KBM-7 (cell line): ENCODE measurements at places on chromosomes 11 and 22.

DNA sequence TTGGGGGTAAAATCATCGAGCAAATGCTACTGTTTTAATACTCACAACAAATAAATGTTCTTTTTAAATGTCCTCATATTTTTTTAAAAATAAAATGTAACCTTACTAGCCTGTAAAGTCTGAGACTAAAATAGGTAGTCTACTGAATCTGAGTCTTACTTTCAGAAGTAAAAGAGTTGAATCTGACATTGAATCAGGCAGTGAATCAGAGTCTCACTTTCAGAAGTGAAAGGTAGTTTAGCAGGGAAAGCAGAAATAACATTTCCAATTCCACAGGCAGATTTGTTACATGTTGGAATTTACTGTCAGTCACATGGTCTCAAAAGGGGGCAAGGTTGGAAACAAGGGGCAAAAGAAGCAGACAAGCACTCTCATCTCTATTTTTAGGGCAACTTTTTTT, 143.0 kb downstream of the ELP4 start:
- no peak for DNase-seq

DNA sequence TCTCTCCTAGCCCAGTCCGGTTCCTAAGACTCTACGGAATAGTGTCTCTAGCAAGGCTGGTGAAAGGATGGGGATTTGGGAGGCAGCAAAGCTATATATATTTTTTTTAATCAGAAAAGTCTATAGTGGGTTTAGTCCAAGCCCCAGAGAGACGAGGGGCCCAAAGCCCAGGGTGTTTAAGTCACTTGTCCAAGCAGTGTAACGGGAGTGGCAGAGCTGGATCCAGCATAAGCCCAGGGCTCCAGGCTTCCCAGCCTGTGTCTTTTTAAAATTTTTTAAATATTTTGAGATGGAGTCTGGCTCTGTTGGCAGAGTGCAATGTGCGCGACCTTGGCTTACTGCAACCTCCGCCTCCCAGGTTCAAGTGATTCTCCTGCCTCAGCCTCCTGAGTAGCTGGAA, 6.8 kb downstream of the GRIK4 start:
- no peak for DNase-seq

- DNase-seq: no peak
Measured at GRCh38 chr11:68714060-68714856, 29.9 kb downstream of the GAL start.

DNA sequence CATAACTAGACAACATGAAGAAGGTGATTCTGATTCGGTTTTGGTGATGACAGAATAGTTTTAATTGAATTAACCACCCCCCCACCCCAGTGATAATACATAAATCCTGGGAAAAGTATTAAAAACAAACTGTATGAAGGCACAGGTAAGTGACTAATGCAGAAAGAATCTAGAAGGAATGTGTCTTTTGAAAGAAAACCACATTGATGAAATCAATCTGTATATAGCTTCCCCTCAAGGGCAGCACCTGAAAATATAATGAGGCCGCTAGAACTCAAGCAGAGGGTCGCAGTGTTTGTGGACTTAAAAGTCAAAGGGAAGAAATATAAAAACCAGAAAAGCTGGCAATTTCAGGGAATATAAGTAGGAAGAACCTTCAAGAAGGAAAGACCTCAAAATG, 580.5 kb upstream of the CHORDC1 start:
- no peak for DNase-seq

- DNase-seq: no peak
Measured at GRCh38 chr11:17802491-17802890, 67.9 kb downstream of the KCNC1 start.

DNA sequence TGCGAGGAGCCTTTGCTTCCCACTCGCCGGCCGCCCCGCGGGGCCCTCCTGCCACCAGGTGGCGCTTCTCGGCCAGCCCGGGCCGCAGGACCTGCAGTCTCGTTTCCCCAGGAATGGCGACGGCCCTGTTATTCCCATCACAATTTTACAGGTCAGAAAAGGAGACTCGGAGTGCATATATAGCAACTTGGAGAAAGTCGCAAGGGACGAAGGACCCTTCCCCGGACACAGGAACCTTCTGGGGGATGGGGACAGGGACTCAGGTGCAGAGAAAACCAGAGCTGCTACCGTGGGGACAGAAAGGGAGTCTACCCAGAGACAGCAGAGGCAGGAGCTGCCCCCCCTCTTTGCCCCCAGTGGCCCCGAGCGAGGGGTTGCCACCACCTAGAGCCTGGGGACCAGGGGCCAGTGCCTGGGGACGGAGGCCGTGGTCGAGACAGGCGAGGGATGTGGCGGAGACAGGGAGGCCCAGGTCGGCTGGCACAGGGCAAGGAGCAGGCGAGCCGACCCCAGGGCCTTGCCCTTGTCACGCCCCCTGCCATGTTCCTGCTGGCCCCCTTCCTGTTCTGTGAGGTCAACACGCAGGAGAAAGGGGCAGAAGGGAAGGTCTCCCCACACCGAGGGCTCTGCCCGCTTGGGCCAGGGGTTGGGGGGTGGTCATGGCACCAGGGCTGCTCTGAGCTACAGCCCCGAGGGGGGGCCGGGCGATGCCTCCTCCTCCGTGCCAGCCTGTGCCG, 3.5 kb upstream of the KRTAP5-6 start:
- peak; percentile 87 for DNase-seq

GRCh38 chr11:2769409-2770095, 69.8 kb upstream of the KCNQ1OT1 start:
- DNase-seq: no peak

DNA sequence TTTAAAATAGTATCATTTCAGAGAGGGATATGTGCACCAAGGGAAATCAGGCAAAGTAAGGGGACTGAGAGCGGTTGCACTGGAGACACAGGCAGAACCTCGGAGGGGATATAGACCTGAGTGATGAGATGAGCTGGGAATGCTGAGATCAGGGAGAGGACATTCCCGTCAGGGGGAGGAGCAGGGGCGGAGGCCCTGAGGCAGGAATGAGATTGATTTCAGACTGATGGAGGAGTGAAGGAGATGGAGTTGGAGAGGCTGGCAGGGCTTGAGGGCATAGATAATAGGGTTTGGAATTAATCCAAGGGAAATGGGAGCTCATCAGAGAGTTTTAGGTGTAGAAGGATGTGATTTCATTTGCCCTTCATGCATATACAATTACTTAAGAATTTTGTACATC, 13.2 kb downstream of the CD6 start:
- no peak for DNase-seq

DNA sequence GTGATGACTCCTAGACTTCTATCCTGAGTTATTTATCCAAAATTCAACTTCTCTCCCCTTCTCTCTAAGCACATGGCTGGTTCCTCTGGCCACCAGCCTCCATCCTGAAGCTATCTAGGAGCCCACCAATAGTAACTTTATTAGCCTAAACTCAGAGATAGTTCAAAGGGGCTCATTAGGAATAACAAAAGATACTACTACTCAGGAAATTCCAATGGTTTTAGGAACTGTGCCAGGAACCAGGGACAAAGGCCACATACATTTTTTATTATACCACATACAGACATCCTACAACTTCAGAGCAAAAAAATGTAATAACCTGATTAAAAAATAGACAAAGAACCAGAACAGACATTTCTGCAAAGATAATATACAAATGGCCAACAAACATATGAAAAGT, 27.9 kb downstream of the SLC25A17 start:
- DNase-seq: no peak

- no peak for DNase-seq
Measured at GRCh38 chr22:44133161-44133560, 47.6 kb upstream of the PARVG start.

- DNase-seq: peak; percentile 18
Measured at GRCh38 chr11:72081821-72082453, 1.3 kb downstream of the LRRC51 start.

- no peak for DNase-seq
Measured at GRCh38 chr11:113971506-113972195, 3.3 kb upstream of the HTR3A start.

DNA sequence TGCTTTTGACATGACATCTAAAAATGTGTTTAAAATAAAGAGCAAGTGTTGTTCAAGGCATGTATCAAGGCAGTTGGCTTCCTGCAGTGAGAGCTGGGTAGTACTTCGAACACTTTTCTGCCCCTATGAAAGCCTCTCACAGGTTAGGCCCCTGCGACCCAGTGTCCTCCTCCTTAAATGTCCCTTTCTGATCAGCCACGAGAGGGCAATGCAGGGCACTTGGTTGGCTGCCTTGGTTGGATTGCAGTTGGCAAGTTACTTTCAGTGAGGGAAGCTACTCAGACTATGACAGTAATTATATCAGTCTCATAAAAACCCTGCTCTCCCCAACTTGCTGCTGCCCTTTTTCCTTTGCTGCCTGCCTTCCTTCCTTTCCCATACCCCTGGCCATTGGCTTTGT, 743.8 kb downstream of the NTM start:
- DNase-seq: peak; percentile 7

DNA sequence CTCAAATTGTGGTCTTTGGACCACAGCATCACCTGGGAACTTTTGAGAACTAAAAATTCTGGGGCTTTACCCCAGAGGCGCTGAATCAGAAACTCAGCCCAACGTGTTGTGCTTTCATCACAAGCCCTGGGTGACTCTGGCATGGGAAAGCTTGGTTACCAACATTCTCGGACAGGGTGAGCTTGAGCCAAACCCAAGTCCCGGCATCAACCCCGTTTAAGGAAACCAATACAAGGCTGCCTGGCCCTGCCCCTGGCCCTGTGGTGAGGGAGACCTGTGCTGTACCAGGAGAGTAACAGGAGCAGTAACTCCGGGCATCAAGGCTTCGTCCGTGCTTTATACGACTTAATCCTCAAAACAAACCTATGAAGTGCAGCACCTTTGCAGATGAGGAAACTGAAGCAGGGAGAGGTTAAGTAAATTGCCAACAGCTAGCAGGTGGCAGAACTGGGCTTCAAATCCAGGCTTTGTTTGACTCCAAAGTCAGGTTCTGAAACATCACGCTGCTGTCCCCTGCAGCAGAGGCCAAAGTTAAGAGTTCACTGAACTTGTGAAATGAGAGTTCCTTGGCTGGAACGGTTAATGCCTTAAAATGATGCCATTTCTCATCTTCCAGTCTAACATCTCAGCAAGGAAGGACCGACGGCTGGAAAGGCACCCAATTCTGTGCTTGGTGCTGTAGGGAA, 64.1 kb upstream of the BID start:
- DNase-seq: no peak

DNA sequence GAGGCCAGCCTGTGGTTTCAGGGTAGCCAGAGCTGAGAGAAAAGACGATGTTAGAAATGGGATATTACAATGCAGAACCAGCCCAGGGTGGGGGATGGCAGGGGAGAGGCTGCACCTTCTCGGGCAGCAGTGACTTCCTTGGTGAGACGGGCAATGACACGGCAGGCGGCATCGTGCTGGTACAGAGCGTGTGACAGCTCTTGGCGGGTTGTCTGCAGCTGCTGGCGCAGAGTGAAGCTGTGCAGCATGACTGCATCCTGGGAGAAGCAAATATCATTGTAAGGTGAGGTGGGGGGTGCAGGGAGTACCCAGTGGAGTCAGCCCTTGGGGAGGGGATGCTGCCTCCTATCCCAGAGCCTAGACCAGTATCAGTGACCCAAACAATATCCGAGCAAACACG, 3.8 kb downstream of the PRPF19 start:
- no peak for DNase-seq

- peak; percentile 15 for DNase-seq
Measured at GRCh38 chr22:22395245-22395644, 113.3 kb downstream of the ZNF280B start.

GRCh38 chr11:46855863-46856262, 9.8 kb upstream of the CKAP5 start:
- no peak for DNase-seq

- DNase-seq: no peak
Measured at GRCh38 chr22:26318975-26319374, 110.1 kb upstream of the ASPHD2 start.

- DNase-seq: peak; percentile 25
Measured at GRCh38 chr11:69950120-69950519, 128.0 kb upstream of the ANO1 start.

DNA sequence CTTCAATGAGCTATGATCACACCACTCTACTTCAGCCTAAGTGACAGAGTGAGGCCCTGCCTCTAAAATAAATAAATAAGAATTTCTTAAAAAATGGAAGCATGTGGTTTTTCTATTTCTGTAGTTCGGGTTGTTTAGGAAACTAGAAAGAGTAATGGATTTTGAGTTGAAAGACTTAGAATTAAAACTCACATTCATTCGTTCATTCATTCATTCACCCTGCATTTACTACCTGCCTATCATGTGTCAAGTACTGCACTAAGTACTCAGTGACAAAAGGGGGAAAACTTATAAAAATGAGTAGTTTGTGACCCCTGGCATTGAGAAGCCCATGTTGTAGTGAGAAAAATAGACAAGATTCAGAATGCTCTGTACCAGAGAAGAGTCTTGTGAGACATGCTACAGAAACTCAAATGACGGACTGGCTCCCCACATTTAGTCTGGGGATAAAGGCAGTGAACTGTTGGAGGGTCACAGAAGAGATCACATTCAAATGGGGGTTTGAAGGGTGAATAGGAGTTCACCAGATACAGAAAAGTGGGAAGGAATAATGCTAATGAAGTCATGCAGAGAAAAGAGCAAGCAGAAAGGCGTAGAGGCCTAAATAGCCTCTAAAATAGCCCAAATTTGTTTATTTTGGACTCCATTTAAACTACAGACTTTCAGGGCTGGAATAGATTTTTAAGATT, 7.0 kb downstream of the CSRP3 start:
- no peak for DNase-seq

GRCh38 chr11:33867561-33867960, 24.3 kb downstream of the LMO2 start:
- DNase-seq: no peak

GRCh38 chr11:43367382-43368178, 8.9 kb downstream of the TTC17 start:
- no peak for DNase-seq

DNA sequence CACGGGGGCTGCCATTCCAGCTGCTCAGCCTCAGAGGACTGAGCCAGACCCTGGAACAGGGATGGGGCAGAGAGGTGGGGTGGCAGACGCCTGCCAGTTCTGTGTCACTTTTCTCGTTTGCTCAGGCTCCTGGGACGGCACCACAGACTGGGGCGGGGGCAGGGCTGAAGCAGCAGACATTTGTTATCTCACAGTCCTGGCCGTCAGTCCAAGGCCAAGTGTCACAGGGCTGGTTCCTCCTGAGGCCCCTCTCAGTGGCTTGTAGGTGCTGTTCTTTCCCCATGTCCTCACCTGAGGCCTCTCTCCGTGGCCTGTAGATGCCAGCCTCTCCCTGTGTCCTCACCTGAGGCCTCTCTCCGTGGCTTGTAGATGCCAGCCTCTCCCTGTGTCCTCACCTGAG, 24.7 kb downstream of the TPCN2 start:
- DNase-seq: no peak

GRCh38 chr22:45911601-45912271, 65.2 kb downstream of the WNT7B start:
- no peak for DNase-seq
